ENCODE measurements at places on chromosomes 5 and 9.

DNA sequence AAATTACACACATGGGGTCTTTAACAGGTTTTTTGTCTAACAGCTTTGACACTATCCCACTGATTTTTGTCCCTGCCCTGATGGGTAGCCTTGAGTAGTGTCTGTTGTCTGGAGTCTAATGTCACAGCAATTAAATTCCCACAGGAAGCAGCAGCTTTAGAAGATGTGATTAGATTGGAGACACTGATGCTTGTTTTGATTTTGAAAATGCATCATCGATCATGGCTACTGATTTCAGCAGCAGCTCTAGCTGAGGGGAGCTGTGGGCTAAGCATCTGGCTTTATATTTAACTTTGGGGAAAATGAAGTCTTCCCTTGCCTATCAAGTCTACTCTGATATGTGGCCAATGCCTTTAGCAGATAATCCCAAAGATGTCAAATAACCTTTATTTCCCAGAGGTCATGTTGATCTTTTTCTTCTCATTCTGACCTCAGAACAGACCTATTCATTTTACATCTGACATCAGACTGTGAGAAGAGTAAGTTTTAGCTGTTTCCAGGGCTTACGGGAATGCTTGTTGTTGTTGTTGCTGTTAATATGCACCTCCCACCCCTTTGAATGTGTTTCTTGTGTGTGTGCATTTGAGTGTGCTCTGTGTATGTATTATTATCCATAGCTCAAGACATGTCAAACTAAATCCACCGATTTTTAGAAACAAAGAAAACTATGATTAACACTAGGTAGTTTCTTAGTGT lies 704.9 kb upstream of the NUDT12 start:
- DNase-seq, result no peak

DNA sequence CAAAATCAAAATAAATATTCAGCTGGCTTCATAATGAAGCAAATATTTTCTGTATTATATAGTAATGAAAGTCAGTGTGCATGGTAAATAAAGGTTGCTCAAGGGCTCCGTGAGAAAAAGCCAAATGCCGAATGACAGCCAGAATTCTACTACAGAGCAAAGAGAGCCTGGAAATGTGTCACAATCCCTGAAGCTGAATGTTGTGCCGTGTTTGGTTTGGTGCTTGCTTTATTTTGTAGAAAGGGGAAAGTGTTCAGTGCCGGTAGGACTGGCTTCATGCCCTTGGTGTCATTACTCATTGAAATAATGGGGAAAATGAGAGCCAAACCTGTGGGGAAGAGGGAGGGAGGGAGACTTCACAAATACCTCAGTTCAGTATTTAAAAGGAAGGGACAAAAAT lies 26.8 kb upstream of the ADAMTSL1 start:
- DNase-seq, result no peak

- DNase-seq, result no peak
These were observed 36.2 kb upstream of the PRDM12 start for GRCh38 chr9:130627896-130628792.

GRCh38 chr9:1683951-1684350 lies 331.2 kb upstream of the SMARCA2 start:
- no peak for DNase-seq

DNA sequence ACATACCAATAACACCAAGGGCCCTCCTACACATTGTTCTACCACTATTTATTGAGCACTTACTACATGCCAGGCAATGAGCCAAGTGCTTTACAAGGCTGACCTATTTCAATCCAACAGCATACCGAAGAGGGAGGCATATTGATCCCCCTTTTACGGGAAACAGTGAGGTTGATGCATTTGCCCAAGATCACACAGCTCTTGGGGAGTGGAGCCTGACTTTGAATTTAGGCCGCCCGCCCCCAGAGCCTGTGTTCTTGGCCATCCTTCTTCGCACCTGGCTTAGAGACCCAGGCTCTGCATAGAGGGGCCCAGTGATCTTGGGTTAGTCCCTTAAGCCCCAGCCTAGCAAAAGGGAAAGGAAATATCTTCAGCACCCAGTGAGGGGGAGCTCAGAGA lies 158.1 kb upstream of the IER5L start:
- DNase-seq, result no peak

DNA sequence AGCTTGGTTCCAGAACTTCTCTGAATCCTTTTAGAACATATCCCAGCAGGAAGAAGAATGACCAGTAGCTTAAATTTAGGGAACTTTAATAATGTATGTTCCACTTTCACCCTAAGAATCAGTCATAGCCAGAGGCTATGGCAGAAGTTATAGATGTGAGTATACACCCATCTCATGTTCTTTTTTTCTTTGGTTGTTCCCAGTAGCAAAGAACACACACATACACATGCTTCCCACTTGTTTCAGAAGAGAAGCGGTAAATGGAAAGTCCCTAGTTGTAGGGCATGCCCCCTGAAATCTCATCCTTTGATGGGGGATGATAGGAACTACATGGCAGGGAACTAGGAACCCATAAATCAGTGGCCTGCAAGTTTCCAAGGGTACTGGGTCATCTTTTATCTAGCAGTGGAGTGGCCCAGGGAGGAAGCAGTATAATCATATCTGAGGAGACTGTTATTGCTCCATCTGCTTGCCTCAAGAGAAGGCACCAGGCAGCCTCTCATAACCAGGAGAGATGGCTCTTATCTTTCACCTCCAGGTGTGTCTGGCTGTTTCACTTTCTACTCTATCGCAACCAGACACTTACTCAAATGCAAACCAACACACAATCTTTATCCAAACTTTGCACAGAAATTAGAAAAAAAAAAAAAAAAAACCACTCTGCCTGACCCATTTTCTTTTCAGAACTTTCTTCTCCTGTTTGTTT lies 109.5 kb downstream of the SNCAIP start:
- DNase-seq, result no peak

All from NCI-H510A treated with DMSO at 0.1 percent for 48 hours (cell line).